ENCODE measurements at places on chromosomes 13 and 19. TPM values are rescaled to one million over a fixed set of nuclear protein-coding genes. Genes with fewer than 3 reads are reported as not detected.

Gene PABPC3
- 1.9 TPM for total RNA-seq

Gene ELSPBP1
- not detected for total RNA-seq

Gene EHD2
- 1.1 TPM for total RNA-seq

Gene CCDC122
- 2.1 TPM for total RNA-seq

Gene PRTN3
- not detected for total RNA-seq

Gene PALM3
- total RNA-seq, result not detected

Gene ANGPTL8
- total RNA-seq, result not detected

Gene CADM4
- 0.22 TPM for total RNA-seq

All from activated CD8-positive, alpha-beta T cell treated with anti-CD3 and anti-CD28 coated beads for 36 hours (primary cell).